ENCODE measurements at places on chromosomes 4 and X.

- DNase-seq: no peak
These were observed 25.2 kb upstream of the AP1AR start for GRCh38 chr4:112206431-112206830.

DNA sequence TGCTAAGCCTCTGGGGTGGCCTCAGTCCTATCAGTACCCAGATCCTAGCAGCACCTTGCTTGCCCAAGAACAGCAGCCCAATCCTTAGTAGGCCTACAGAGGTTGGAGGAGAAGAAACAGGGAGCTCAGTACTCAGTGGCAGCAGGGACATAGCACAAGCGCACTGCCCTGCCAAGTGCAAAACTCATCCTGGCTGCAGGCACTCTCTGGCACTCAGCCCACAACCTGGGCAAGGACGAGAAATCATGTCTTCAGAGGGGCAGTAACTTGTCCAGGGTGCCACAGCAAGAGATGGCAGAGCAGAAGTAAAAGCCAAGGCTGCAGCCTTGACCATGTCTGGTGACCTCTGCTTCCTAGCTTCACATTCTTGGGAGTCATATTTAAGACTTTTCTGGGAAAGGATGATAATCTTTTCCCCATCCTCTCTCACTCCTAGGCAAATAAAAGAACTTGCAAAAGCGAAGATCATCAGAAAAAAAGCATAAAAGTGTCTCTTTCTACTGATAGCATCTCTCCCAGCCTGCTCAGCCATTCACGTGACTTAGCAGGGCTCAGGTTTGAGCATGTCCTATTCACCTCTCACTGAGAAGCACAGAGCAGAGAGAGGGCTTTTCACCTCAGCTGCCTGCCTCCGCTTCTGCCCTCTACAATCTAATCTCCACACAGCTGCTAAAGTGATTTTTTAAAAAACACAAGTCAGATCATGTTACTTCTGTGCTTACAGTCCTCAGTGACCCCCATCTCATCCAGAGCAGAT, 37.2 kb upstream of the MAGEA4 start:
- DNase-seq: no peak

- no peak for DNase-seq
These were observed 108.7 kb downstream of the IQCM start for GRCh38 chr4:149706942-149707341.

GRCh38 chrX:100076031-100076430, 334.0 kb downstream of the PCDH19 start:
- DNase-seq: no peak

- no peak for DNase-seq
These were observed 4.4 kb upstream of the CCDC149 start for GRCh38 chr4:24917076-24917856.

DNA sequence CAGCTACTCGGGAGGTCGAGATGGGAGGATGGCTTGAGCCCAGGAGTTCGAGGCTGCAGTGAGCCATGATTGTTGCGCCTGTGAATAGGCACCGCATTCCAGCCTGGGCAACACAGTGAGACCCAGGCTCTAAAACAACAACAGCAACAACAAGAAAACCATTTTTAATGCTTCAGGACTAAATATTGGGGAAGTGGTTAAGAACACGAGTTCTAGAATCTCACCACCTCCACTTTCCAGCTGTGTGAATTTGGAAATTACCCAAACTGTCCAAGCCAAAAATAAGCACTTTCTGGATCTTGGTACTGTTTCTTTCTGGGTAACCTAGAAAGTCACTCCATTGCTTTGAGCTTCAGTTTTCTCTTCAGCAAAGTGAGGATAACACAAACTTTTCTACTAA, 63.2 kb downstream of the ADGRG2 start:
- DNase-seq: no peak

GRCh38 chr4:74157154-74157553, 764 bp upstream of the MTHFD2L start:
- no peak for DNase-seq

DNA sequence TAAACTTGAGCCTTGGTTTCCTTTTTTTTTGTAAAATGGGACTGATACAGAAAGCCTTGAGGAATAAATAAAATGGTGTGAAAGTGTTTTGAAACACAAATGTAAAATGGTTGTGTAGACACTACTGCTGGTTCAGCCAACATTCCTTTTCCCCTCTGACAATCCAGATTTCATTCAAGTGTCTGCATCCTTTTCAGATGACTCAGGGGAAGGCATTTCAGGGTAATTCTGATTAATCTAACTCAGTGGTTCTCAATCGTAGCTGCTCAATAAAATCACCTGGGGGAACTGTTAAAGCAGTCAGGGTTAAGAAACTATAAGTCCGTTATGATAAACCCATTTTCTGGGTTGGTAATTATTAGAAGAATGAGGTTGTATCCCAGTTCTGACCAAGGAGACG, 4.6 kb downstream of the ARHGAP10 start:
- no peak for DNase-seq

DNA sequence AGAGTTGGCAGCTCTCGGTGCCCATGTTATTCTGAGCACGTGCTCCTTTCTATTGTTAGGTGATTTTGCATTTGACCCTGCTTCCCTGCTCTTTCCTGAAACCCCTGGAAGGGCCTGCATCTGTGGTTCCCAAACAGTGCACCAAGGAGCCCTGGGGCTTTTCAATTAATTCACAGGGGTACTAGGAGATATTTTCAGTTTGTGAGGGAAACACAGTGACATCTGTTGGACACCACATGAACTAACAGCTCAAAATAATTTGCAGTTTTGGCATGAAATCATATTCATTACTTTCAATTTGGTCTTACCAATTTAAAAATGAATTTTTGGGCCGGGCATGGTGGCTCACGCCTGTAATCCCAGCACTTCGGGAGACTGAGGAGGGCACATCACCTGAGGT, 156.6 kb downstream of the GATB start:
- no peak for DNase-seq

DNA sequence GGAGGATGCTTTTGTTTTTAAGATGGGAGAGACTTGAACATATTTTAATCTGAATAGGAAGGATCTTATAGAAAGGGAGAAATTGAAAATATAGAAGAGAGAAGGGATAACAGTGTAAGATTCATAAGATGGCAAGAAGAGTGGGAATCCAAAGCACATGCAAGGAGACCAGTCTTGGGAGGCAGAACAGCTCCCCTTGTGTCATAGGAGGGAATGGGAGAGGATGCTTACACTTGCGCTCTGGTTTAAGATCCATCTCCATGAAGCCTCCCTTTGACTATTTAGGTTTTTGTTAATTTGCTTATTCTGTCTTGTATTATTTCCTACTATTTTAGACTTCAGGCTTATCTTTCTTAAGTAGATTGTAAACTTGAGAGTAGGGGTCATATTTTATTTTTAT, 42.7 kb downstream of the KIF4A start:
- DNase-seq: no peak

Measured in G401 (cell line).